ENCODE measurements at places on chromosomes 3 and 15.

DNA sequence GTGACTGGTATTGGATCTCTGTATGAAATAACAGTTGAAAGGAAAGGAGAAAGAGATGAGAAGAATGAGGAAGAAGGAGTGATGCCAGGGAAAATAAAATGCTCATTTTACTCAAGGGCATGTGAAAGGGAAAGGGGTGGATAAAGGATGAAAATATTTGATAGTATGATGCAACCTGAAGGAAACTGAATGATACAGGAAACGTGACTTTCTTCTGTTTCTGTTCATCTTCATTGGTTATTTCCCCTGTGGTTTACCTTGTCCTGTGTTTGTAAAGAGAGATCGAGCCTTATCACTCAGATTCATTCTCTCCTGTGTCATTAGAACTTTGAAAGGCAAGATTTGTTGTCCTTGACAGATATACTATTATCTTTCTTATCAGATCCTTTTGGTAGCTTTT, 243.6 kb upstream of the SLITRK3 start:
- DNase-seq: no peak

GRCh38 chr15:36654866-36655265, 75.4 kb downstream of the CDIN1 start:
- DNase-seq: no peak

DNA sequence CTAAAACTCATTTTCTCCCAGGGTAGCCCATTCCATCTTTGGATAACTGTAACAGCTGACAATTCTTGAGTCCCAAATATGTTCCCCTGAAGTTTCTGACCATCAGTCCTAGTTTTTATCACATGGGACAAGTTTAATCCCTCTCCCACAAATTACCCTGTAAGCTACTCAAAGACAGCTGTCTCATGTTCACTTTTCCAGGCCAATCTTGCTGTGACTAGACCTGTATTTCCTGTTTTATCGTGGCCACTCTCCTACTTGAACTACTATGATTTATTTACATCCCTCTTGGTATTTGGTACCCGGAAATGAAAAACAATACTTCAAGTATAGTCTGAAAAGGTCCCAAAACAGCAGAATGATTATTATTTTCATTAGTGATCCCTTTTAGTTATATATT, 95.1 kb upstream of the MEX3B start:
- no peak for DNase-seq

GRCh38 chr15:92648190-92648875, 7.2 kb downstream of the FAM174B start:
- DNase-seq: peak; percentile 81

DNA sequence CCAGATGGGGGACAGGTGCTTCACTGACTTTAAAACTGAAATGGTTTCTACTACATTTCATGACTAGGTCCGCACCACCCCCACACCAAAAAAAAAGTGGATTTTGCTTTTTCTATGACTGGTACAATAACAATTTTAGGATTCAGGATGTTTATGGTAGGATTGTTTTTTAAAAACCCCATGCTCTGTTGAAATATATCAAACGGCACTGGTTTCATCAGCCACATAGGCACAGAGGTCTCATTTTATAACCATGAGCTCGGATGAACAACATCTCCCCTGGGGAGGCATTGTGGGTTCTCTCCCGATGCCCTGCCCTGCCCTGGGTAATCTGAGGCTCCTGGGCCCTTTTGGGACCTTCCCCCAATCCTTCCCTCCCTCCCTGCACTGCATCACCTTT, 202.7 kb upstream of the KBTBD8 start:
- DNase-seq: no peak

DNA sequence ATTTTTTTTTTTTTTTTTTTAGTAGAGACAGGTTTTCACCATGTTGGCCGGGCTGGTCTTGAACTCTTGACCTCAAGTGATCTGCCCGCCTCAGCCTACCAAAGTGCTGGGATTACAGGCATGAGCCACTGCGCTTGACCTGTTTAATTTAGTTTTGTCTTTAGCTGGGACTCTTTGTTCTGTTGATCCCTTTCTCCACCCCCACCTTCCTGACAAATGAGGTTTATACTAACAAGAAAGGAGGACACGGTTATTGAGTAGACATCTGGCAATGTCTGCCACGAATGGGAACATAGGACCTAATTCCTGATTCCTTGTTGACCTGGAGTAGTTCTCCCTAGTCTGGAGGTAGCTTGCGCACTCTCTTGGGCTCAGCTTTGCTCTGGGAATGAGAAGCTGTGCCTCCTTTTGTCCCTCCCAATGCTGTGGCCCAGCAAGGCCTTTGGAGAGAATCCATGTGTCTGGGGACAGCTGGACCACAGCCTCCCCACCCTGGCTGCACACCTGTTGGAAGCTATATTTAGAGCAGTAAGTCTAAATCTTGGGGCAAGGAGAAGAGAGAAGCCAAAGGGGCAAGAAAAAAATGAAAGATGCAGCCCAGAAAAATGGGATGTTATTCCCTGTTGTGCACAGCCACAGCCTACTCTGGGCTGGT, 53.2 kb upstream of the ADPGK start:
- no peak for DNase-seq

DNA sequence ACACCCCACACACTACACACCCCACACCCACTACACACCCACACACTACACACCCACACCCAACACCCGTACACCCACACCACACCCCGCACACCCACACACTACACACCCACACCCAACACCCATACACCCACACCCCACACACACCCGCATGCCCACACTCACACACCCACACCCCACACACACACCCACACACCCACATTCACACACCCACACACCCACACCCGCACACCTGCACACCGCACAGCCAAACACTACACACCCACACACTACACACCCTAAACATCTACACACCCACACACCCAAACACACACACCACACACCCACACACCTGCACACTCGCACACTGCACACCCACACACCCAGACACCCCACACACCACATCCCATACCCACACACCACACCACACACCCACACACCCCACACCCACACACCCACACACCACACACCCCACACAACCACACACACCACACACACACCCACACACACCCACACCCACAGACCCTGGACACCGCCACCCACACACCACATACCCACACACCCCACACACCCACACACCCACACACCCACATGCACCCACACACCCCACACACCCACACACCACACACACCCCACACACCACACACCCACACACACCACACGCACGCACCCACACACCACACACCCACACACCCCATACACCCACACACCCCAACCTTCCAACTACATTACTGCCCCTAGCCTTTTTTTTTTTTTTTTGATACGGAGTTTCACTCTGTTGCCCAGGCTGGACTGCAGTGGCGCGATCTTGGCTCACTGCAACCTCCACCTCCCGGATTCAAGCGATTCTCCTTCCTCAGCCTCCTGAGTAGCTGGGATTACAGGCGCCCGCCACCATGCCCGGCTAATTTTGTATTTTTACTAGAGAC, 16.9 kb downstream of the CEP19 start:
- no peak for DNase-seq

DNA sequence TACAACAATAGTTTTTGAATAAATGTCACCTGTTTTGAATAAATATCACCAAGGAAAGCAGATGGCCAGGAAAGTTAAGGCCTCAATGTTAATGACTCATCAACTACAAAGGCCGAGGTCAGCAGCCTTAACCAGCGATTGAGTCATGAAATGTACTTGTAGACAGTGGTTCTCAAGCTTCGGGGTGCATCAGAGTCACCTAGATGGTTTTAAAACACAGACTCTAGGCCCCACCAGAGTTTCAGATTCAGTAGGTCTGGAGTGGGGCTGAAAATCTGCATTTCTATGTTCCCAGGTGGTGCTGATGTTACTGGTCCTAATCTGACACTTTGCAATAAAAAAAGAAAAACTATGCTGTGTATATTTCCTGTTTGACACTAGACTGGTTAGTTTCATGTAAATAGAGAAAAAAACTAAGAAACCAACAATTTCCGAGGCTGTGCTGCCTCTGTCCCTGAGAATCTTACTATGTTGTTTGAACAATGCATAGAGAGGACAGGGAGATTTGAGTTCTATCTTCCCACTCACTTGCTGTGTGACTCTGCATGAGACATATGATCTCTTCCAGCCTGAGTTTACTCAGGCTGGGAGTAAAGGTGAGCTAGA, 9.8 kb downstream of the RAB27A start:
- no peak for DNase-seq

DNA sequence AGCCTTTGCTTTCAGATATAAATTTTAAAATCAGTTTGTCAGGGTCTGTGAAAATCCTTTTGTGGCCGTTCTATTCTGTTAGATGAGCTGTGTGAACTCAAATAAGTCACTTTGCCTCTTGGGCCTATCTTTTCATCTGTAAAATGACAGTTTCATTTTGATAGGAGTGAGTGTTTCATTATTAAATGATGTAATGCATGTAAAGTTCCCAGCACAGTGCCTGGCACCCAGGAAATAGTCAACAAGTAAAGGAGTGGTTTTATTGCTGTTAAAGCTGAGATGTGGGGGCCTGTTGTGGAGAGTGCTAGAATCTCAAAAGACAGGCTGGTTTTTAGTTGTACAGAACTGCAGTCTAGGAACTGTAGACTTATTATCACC, 394.5 kb upstream of the CFAP20DC start:
- DNase-seq: no peak

- no peak for DNase-seq
Measured at GRCh38 chr15:50797926-50798325, 32.4 kb upstream of the SPPL2A start.

GRCh38 chr3:46383951-46384330, 13.2 kb downstream of the CCR5 start:
- DNase-seq: peak; percentile 17

GRCh38 chr3:87867001-87867400, 191.8 kb downstream of the CGGBP1 start:
- no peak for DNase-seq

- peak; percentile 42 for DNase-seq
Measured at GRCh38 chr15:75138016-75138999, 63.4 kb upstream of the C15orf39 start.

Measured in endodermal cell (in vitro differentiated cells).